ENCODE measurements at places on chromosomes 1 and 21.

GRCh38 chr1:66282343-66282852 is 251.6 kb upstream of the SGIP1 start:
- no peak for DNase-seq

DNA sequence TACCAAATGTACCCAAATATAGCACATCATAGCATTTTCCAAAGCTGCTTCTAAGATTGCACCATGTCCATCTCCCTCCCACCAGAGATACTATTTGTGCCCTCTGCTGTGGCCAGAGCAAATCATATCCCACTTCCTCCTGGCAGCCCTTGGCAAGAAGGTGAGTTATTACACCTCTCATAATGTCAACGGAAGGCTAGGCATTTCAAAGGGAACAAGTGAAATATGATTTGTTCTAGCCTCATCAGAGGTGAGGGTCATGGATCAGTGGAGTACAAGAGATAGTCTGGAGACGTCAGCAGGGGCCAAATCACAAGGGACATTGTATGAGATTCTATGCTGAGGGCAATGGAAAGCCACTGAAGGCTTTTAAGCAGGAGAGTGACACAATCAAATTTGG is 90.2 kb upstream of the BCAR3 start:
- no peak for DNase-seq

GRCh38 chr1:15578921-15579682 is 5.7 kb downstream of the AGMAT start:
- no peak for DNase-seq

DNA sequence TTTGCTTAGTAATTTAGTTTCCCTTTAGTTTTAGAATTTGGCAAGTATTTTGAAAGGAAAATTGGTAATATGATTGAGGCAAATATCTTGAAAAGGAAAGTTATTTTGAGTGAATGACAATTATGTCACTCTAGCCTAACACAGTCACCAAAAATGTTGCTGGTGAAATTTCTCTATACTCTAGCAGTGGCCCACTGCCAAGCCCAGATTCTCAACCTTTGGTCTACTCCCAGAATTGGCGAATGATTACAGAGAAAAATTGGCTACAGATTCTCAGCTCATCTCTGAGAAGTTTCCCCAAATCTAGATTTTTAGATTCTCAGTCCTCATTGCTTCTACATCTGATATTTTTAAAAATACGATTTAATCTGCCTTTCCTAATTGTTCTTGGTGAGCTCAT is 84.9 kb downstream of the PIGK start:
- no peak for DNase-seq

- no peak for DNase-seq
Measured at GRCh38 chr21:42411197-42411869, 7.6 kb downstream of the UBASH3A start.

- no peak for DNase-seq
Measured at GRCh38 chr1:166588741-166589140, 250.5 kb upstream of the POGK start.

DNA sequence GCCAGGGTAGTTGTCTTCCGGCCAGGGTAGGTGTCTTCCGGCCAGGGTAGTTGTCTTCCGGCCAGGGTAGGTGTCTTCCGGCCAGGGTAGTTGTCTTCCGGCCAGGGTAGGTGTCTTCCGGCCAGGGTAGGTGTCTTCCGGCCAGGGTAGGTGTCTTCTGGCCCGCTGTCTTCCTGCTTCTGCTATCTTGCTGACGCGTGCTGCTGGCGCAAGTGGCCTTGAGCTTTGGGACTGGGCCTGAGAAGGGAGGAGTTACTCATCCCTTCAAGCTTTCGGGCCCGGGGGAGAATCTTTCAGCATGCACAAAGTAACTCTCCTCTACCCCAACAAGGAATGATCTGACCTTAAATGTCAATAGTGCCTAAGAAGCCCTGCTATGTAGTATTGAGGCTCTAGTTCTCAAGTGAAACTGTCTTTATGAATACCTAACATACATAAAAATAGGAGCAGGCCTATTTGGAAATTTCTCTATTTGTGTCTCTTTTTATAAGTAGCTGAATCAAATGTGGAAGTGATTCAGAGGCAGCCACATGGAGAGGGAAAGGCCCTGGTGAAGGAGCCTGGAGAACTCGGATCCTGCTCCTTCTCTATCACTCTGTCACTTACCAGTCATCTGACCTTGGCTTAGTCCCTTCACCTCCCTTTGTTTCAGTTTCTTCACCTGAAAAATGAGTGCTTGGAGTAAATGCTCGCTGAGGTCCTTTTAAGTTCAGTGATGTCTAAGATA is 65.6 kb downstream of the RGL1 start:
- DNase-seq: no peak

DNA sequence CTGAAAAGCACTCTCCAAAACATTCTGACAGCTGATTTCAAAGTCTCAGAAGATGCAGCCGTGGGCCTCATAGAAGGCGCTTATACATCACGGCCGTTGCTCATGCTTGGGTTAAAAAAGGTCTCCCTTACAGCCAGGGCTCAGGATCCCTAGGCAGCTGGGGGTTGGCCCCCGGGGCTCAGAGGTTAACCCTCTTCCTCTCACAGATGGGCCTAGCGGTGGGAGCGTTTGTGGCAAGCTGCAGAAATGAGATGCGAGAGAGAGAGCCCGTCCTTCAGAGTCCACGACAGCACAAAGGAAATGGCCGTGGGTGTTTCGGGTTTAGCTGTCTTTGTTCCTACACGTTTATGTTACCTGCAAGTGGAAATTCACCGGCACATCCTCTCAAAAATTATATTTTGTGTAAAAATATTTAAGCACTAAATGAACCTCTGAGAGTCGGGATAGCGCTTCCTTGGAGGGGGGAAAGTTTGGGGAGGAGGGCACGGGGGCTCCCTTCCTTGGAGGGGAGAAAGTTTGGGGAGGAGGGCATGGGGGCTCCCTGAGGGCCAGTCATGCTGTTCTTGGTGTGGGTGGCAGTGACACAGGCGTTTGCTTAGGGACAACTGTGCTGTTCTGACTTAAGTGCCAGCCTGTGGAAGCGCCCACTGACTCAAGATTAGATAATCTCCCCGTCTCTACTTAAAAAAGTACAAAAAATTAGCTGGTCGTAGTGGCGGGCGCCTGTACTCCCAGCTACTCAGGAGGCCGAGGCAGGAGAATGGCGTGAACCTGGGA is 20.5 kb upstream of the PRDM15 start:
- no peak for DNase-seq

GRCh38 chr1:189675712-189676244 is 801.9 kb downstream of the BRINP3 start:
- DNase-seq: no peak

DNA sequence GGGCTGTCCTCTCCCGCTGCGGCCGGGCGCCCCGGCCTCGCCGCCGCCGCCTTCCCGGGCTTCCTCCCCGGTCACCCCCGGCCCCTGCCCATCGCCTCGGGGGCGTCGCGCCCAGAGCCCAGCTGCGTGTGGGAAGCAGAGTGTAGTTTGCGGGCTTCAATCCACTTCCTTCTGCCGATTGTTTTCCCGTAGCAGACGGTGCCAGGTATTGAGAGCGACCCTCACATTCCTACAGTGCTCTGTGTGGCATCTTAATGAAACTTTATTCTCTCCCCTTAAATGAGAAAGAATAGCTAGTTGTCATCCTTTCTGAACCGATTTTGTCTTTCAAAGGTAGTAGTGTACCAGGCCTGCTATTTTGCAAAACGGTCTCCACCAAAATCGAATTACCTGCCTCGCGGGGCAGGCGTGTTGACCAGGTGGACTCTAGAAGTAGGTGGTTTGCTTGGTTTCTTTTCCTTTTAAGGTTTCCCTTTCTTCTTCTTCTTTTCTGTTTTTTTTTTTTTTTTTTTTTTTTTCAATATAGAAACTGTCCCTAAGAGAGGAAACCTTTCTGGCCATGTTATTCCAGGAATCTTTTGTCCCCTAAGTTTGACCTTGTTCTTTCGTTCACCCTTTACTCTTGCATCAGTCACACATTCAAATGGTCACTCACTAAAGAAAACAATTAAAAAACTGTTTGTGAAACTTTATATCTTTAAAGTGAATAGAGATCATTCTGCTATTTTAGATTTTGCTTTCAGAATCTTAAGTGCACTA is 881 bp downstream of the USP25 start:
- DNase-seq: no peak

DNA sequence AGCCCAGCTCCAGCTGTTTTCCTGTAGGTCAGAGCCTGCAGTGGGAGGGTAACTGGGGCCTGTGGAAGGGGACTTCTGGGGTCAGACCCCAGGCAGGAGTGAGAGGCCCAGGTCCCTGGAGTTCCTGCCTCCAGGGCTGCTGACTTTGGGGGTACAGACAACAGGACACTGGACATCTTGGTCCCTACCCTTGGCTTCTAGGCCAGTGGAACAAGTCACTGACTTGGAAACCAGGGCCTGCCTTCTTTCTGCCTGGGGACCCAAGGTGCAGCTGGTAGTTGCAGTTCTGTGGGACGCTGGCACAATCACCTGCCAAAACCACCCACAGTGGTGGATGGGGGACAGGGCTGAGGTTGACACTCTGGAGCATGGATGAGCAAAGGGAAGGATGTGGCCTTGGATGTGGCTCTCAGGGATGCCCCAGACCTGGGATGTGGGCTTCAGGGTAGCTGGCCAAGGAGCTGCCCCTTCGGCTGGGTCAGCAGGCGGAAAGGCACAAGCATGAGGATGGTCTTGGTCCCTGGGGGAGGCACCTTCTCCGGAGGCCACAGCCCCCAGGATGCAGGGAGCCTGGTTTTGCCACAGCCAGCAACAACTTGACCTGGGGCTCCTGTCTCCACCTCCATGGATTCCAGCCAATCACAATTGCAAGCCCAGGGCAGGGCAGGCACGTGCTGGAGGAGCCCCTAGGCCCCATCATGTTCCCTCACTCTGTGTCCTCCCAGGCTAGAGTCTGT is 5.8 kb downstream of the JMJD4 start:
- no peak for DNase-seq

DNA sequence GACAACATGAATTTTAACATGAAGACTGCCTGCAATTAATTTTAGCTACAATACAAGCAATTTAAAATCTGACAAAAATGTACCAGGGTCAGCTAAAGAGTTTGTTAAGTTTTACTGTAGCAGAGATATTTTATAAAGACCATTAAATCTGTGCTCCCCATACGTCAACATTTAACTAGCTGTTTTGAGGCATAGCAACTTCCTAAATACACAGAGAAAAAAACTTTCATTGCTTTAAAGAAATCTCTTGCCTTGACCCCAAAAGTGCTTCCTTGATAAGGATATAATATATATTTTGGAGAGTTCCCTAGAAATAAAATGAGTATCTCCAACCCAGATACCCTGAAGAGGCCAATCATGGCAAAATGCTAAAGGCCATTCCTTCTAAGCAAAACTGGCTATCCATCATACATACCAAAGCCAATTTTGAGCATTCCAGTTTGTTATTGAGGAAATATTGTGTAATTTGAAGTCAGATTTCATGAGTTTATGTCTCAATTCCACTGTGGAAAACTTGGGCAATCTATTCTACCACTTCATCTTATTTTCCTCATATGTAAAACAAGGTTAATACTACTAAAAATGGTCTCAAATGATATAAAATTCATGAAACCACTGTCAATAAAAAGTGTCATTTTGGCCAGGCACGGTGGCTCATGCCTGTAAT is 19.1 kb downstream of the ASPM start:
- no peak for DNase-seq

GRCh38 chr1:223760833-223761232 is 48.5 kb downstream of the CAPN2 start:
- DNase-seq: no peak

- no peak for DNase-seq
Measured at GRCh38 chr1:19799230-19800075, at the start of gene TMCO4. TSS of gene TMCO4 (minus strand) at chr1:19799916. CDS start at chr1:19780758, 19,158 bp downstream.

GRCh38 chr21:17053321-17053720 is 459.5 kb upstream of the CXADR start:
- no peak for DNase-seq

DNA sequence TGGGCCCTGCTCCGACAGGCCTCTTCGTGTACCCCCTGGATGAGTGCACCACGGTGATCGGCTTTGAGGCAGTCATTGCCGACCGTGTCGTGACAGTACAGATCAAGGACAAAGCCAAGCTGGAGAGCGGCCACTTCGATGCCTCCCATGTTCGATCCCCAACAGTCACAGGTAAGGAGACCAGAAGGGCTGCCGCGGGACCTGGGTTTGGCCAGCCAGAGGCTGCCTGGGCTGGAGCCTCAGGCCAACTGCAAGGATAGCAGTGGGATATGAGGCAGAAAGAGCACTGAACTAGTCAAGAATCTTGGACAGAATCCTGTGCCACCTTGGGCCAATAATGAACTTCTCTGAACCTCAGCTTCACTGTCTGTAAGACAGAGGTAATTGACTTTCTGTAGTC is 22.1 kb downstream of the VWA5B1 start:
- no peak for DNase-seq

GRCh38 chr1:76284842-76285241 is 210.3 kb downstream of the ST6GALNAC3 start:
- no peak for DNase-seq

DNA sequence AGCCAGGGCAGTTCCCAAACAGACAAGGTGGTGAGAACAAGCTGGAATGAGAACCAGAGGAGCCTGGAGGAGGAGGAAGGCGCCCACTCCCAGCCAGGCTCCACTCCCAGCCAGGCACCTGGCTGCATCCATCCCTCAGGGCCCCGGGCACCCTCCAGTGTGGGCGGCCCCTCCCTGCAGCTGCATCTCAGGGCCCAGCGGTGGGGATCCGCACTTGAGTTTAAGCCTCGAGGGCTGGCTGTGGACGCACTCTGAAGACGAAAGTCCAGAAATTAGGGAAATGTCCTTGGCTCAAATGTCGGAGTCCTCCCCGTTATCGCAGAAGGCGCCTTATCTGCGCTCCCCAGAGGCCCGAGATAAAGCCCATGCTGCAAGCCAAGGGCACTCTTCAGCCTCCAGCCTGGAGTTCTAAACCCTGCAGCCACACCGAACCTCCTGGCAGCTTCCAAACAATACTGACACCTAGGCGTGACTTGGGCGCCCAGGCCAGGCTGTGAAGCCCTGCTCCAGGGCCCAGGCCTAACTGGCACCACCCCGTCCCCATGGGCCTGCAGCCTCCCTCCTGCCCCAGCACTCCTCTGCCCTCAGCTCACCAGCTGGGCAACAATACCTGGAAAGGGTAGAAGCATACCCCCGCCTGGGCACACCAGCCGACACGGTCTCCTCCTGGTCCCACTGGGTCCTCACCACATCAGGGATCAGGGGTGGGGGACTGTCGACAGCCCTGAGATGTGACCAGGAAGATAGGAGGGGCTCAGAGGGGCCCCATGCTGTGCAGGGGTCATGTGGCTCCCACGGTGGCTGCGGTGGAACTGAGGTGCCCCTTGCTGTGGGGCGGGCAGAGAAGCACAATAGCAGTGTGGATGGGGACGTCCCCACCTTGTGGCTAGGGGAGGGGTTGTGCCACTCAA is 184.8 kb upstream of the VAMP3 start:
- no peak for DNase-seq

DNA sequence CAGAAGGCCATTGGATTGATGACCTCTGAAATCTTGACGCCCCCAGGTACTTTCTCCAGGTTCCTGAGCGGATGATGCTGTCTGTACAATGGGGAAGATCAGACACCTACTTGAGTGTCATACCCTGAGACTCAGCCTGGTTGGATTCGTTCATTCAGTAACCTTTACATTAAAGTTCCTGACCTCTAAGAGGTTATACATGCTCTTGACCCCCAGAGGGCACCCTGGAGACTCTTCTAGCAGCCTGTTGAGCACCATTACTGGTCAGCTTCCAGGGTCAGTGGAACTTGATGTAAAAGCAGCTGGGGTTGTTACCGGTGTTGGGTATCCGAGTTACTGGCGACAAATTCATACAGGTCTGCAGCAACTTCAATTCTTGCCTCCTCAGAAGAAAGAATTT is 114.3 kb upstream of the ZNF678 start:
- DNase-seq: no peak

All from NCI-H187 treated with DMSO at 0.1 percent for 48 hours (cell line).